Femur (tissue), 1 donor: ENCODE measurements at places on chromosomes 2 and 18.

DNA sequence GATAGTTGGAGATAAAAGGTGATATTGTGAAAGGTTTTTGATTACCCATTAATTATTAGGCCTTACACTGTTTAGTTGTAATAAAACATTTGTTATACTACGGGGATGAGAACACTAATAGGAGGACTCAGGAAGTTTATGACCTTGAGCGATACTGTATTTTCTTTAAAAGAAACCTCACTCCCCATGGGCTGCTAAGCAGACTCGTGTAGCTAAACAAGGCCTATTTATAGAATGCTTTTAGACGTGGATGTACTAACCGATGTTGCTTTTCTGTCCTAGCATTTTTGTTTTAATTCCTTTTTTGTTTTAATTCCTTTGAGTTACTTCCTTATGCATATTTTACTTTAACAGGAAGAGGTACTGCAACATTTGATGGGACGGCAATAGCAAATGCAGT, 22.9 kb downstream of the MSH6 start:
- no peak for DNase-seq

DNA sequence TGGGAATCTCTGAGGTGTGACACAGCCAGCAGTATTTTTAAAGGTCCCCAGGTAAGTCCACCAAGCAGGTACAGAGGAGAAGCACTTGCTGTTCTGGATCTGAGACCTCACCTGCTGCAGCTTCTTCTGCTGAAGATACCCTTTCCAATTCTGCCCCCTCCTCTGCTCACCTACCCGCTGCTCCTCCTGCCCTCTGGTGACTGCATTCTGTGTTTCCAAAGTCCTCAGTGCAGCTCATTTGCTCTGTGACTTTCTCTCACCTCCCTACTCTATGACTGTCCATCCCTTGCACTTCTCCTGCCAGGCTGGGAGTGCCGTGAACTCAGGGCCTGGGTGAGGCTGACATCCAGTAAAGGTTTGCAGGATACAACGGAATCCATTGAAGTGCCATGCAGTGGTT, 205.2 kb upstream of the LYPD1 start:
- DNase-seq = no peak

GRCh38 chr18:46035696-46036680, 36.1 kb downstream of the PSTPIP2 start:
- DNase-seq = no peak

- no peak for DNase-seq
Measured at GRCh38 chr2:30789670-30790210, 17.5 kb downstream of the CAPN13 start.

DNA sequence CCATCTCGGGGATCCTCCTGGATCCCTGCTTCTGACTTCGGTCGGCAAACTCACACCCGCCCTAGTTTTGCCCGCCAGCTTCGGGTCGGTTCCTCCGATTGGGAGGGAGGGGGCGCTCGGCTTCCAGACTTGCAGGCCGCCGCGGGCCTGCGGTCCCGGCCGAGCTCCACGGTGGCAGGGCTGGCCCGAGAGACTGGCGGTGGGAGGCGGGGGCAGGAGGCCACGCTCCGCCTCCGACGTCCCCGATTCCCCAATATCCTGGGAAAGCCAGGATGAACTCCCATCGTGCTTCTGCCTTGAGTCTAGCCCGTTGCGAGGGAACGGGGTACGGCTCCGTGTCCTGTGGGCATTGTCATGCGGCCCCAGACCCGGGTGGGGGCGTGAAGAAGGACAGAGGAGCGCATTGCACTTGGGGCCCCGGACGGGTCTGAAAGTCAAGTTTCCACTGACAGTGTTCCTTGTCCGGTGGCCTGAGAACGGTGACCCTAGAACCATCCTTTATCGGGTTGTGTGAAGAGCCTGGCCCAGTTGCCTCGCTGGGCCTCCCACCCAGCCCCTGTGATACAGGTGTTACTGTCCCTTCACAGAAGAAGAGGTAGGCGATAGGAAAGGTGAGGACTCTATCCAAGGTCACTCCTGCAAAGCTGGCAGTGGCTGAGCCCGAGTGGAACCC, 2.4 kb upstream of the INHBB start:
- DNase-seq = peak; percentile 89

GRCh38 chr2:95383635-95384027, 18.9 kb upstream of the FAHD2A start:
- DNase-seq = no peak

- peak; percentile 13 for DNase-seq
Measured at GRCh38 chr2:42999391-42999841, 207.0 kb upstream of the HAAO start.

DNA sequence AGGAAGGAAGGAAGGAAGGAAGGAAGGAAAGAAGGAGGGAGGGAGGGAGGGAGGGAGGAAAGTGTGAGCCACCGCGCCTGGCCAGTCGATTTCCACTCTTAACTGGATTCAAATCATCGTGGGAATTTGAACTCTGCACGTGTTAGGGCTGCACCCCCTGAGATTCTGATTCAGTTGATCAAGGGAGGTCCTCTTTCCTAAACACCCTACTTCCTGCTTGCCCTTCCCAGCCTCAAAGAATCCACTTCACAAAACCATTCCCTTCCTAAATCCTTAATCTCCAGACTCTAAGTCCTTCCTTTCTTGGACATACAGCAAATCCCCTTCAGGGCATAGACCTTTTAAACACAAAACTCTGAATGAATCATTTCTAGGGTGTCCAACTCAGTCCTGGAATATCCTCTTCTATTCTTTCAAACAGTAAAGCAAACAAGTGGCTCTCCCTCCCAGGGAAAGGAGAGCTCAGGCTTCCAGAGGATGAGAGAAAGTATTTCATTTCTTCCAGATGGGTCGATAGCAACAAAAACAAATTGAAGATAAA, 68.2 kb upstream of the MBOAT2 start:
- no peak for DNase-seq

GRCh38 chr18:8504880-8505435, 104.3 kb upstream of the RAB12 start:
- no peak for DNase-seq

GRCh38 chr2:240579771-240580614, 6.5 kb upstream of the CAPN10 start:
- DNase-seq = no peak

DNA sequence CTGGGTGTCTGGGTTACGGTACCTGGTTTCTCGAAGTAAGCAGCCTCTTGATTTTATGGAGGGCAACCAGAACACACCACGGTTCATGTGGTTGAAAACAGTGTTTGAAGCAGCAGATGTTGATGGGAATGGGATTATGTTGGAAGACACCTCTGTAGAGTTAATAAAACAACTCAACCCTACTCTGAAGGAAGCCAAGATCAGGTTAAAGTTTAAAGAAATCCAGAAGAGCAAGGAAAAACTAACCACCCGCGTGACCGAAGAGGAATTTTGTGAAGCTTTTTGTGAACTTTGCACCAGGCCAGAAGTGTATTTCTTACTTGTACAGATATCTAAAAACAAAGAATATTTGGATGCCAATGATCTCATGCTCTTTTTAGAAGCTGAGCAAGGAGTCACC, 279.8 kb downstream of the PLCL1 start:
- no peak for DNase-seq

DNA sequence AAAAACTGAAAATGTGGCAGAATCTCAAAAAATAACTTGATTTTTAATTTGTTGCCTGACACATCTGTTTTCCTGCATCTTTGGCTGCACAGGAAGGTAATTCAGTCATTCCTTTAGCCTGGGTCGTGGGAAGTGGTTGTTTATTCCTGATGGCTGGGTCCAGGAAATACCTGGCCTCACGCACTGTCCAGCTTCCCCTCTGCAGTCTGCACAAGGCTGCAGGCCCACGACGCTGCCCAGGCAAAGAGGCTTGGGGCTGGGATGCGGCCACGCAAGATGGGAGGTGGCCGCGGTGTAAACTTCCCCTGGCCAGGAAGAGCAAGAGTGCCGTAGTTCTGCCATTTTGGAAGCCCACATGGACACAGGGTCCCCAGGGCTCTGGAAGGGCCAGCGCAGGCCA, 28.2 kb downstream of the TSHZ1 start:
- no peak for DNase-seq

- DNase-seq = no peak
Measured at GRCh38 chr2:134217924-134218323, 35.9 kb upstream of the MGAT5 start.

GRCh38 chr2:120559401-120559800, 176.3 kb upstream of the GLI2 start:
- DNase-seq = no peak

DNA sequence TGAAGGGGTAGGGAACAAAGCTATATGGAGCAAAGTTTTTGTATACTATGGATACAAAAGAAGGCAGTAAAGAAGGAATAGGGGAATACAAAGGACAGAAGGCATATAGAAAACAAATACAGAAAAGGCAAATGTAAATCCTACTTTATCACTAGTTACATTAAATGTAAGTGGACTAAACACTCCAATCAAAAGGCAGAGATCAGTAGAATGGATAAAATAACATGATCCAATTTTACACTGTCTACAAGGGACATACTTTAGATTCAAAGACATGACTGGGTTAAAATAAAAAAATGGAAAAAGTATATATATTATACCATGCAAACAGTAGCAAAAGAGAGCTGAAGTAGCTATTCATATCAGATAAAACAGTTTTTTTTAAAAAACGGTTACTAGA, 215.0 kb downstream of the PDE11A start:
- DNase-seq = no peak

DNA sequence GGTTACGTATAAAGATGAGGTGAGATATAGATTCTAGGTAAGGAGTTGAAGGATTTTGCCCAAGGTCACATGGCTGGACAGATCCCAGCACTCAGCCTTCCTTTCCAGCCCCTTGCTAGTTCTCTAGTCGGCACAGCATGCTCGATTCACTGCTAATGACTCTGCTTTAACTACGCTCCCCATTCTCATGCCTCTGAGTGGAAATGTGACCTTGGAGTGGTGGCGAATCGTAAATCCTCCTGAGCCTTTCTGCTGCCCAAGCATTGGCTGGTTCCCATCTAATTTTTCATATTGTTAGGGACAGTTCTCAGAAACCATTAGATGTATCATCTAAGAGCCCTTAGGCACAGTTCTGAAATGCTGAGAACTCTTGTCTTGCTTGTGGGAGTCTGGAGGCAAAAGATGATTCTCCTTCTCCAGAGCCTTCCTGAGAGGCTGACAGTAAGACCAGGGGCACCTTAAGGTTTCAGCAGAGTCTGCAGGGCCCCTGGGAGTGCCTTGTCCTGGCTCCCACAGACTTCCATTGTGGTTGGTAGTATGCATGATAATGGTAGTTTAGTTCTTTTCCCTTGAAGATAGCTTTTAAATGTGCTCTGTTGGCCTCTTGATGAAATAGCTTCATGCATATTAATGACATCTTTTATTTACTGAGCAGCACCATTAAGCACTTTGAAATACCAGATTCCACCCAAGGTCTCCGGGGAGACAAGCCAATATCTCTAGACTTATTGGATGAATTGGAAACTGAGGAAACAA, 377.8 kb upstream of the SLC14A2 start:
- DNase-seq = no peak

- no peak for DNase-seq
Measured at GRCh38 chr2:152657043-152657442, 60.2 kb downstream of the PRPF40A start.

DNA sequence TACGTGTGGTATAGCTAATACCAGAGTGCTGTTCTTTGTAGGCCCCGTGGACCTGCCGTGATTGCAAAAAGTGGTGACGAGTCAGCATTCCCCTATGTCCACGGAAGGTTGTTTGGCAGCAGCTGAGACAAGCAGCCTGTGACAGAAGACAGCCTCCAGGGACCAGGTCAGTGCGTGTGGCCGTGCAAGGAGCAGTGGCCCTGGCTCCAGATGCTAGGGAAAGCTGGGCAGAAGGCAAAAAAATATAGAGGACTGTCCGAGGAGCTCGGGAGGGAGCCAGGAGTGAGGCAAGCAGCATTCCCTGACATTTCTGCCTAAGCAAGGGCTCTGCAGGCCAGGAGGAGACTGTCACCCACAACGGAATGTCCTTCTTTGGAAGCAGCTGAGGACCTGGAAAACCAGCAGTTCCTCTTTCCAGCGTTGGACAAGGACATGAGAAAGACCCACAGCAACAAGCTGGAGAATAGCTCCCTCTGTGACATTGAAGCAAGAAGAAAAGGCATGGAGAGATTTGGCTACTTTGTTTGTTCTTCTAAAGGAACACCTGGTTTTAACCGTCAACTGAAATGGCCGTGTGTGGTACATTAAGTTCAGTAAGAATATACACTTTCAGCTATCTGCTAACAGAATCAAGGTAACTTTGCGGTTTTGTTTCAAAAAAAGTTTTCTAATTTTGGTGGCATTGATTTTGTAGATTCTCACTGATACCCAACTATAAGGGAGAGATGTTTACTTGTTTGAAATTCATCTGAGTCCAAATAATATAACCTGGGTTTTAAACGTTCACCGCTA, 58.3 kb downstream of the NPAS2 start:
- no peak for DNase-seq

- DNase-seq = no peak
Measured at GRCh38 chr2:57884281-57884680, 162.3 kb upstream of the VRK2 start.

DNA sequence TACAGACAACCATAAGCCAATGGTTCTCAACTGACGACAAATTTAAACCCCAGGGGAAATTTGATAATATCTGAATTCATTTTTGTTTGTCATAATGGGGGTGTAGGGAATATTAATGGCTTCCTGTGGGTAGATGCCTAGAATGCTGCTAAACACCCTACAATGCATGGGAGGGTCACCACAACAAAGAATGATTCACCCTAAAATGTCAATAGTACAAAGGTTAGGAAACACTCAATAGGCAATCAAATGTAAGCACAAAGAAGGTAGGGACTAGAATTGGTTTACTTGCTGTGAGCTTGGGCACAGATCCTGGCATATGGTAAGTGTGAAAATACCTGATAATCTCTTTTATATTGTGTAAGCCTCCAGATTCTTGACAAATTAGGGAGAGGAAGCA, 20.1 kb upstream of the FANCL start:
- DNase-seq = no peak

DNA sequence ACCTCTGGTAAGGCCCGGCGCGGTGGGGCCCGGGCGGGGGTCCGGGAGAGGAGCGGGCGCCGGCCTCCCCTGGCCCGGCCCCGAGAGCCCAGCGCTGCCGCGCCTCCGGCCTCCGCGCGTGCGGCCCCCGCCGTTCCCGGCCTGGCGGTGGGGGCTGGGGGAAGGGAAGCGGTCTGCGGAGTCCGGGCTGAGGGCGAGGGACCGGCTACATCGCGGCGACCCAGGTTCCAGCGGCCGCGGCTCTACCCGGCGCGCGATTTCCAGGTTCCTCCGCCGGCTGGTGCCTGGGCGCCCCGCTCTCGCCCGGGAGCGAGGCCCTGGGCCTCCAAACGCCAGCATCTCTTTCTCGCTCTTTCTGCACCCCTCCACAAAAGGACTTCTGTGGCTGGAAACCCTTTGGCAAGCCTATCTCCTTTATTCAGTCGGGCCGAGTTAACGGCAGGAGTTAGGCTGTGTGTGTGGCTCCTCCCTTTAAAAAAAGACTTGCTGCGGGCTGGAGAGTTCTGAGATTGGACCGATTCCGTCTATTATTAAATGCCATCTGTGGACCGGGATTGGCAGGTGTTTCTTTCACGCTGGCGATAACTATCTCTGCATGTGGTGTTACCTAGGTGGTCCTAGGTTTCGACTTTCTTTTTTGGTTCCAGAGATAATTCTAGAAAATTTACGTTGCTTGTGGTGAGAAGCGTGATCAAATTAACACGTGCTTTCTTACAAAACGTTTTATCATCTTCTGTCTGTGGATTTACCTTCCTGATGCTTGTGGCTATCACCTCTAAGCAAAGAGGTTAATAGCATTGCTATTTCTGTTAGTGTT, 592 bp downstream of the ME2 start:
- peak; percentile 53 for DNase-seq
